ENCODE measurements at places on chromosomes 7 and 10.

GRCh38 chr7:151038951-151039849, 9.1 kb upstream of the ASIC3 start:
- peak; percentile 22 for DNase-seq

DNA sequence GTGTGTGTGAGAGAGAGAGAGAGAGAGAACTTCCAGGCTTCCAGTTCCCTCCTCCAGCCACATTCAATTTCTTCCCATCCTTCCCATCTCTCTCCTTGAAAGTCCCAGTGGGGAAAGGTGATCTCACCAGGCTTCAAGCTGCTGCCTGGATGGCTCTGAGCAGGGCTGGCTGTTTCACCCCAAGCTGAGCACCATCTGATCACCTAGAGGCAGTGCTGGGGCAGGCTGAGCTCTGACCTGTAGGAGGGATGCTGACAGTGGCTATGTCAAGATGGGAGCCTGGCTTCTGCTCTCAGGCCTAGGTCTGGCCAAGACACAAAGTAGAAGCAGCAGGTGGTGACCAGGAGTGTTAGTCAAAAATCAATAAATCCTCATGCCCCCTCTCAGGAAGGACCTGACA, 370.8 kb downstream of the PLXNA4 start:
- no peak for DNase-seq

GRCh38 chr7:55537458-55537990, 34.8 kb downstream of the VOPP1 start:
- DNase-seq, result no peak

GRCh38 chr10:5606321-5606720, 60.1 kb downstream of the ASB13 start:
- no peak for DNase-seq

DNA sequence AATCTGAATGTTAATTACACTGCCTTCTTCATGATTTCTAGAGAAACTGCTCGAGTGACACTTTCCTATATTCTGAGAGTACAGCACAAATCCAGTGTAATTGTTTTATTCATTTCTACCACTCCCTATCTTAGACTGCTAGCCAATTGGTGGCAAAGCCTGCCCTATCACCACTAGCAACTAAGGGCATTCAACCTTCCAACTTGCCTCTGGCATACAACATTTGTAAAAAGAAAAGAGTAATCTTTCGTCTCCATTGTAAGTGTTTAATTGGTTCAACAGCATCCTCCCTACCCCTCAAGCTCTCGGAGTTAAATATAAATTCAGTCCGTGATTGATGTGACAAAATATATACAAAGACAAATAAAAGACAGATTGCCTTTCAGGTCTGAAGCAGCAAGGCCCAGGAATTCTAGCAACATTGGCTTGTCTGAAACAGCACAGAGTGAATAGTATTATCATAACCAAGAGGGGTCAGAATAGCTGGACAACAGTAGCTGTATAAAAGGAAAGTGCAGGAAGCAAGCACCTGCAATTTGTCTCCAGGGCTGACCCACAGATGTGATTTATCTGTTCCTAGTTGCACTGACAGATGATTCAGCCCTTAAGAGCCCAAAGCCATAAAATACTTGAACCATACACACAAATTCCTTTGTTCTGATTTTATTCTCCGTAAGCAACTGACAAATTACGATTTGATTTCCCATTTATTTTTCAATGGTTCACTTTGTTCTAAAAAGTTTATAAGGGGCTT, 47.6 kb upstream of the ANKRD1 start:
- no peak for DNase-seq

DNA sequence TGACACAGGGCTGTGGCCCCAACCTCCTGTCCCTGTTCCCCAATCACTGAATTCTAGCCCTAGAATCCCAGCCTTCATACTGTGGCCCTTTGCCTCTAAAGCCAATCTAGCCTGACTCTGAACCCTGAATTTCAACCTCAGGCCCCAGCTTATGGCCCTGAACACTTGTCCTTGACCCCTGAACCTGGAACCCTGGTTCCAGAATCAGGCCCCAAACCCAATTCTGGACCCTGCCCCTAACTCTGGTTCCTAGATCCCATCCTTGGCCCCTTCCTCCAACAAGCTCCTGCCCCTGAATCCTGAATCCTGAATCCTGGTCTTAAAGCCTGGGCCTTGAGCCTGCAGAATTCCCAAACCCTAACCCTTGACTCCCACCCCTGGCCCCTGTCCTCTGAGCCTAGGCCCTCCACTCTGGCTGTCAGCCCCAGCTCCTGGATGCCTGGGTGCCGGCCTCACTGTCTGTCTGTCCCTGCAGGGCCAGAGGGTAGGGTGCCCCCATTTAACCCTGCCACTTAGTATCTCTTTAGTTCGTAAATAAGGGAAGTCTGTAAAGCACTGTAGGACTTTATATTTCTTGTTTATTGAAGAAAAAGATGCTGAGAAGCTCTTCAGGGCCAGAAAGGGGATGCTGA, 1.3 kb downstream of the INPP5A start:
- no peak for DNase-seq

GRCh38 chr10:104080762-104081161, 4.9 kb downstream of the COL17A1 start:
- peak; percentile 27 for DNase-seq

DNA sequence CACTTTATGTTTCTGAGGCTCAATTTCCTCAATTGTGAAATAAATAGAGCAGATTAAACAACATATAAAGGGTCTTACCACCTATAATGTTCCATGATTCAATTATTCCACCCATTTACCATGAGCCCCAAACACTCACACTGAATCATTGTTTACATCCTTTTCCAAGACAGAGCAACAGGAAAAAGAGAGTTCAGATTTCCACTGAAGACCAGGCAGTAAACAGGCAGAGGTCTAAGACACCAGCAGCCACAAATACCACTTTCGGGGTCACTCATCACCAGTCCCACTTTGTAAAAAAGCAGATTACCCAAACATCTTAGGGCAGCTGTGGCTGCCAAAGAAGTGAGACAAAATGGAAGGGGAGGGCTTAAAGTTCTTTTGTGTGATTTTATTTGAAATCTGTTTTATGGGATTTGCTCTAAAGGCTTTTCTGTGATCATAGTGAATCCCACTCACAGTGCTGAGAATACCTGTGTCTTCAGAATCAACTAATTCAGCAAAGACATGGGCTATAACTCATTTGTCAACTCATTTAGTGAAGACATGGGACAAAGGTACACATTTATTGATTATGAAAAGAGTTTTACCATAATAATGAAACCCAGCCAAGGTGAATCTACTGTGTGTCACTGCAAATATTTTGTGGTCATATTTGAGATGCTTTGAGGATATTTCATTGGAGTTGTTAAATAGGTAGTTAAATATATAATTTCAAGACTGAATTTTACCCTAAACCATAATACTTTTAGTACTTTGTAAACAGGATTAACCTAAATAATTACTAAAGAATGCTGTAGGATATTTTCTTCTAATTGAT, 24.8 kb upstream of the DLD start:
- no peak for DNase-seq

- no peak for DNase-seq
These were observed 27.1 kb upstream of the PTPRN2 start for GRCh38 chr7:158614700-158615099.

- DNase-seq, result no peak
These were observed 10.1 kb upstream of the ADAP1 start for GRCh38 chr7:964401-965231.

DNA sequence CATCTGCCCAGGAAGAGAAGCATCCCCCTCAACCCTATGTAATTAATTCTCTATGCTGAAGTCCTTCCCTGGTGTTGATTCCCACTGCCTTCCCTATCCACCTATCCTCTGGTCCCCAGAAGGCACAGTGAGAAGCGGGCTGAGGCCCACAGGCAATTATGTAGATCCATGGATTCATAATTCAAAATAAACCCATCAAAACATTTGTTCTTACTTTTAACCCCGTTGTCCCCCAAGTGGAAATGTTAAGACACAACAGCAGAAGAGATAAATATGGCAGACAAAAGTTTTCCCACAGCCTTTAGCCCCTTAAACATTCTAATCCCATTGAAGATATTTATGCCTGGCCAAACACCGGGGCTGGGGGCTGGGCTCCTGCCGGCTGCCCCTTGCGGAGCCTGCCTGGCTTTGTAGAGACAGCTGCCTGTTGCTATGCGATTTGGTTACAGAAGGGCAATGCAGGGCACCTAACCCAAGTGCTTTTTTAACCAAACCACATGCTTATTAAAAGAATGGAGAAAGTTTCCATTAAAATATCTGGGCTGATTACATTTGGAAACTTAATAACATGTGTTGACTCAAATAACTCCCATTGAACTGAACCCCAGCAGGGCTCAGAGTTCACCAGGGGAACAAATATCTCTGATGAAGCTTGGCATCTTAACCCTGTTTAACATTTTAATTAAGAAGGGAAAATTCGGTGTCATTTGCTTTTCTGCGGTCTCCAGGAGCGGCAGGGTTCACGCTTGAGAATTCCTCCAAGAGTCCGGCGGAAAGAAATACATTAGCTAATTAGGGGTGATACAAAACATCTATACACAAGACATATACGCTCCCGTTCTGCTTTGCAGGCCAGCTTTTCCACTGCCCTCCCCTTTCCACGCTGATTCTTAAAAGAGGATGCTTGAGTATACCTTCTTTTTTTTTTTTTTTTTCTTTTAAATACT, 110.8 kb upstream of the FGFR2 start:
- no peak for DNase-seq

GRCh38 chr7:28088032-28088431, 92.6 kb downstream of the JAZF1 start:
- DNase-seq, result no peak

- DNase-seq, result no peak
These were observed 2.6 kb upstream of the NEURL1 start for GRCh38 chr10:103490986-103491314.

- no peak for DNase-seq
These were observed 71.5 kb upstream of the SMNDC1 start for GRCh38 chr10:110376021-110376766.

DNA sequence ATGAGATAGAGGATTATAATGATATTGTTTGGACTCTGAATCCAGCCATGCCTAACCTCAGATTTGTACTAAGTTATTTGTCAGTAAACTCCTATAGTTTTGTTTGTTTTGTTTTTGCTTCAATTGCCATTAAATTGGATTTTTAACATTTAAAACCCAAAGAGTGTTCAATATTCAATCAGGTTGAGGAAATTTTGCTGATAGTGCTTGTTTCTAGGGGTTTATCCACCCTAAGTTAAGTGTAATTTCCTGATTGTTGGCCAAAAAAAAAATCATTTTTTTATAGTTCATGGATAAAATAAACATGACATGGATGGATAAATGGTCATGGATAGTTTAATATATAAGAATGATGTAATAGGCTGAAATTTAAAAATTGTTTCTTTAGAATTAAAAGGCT, 11.4 kb upstream of the BET1 start:
- no peak for DNase-seq

DNA sequence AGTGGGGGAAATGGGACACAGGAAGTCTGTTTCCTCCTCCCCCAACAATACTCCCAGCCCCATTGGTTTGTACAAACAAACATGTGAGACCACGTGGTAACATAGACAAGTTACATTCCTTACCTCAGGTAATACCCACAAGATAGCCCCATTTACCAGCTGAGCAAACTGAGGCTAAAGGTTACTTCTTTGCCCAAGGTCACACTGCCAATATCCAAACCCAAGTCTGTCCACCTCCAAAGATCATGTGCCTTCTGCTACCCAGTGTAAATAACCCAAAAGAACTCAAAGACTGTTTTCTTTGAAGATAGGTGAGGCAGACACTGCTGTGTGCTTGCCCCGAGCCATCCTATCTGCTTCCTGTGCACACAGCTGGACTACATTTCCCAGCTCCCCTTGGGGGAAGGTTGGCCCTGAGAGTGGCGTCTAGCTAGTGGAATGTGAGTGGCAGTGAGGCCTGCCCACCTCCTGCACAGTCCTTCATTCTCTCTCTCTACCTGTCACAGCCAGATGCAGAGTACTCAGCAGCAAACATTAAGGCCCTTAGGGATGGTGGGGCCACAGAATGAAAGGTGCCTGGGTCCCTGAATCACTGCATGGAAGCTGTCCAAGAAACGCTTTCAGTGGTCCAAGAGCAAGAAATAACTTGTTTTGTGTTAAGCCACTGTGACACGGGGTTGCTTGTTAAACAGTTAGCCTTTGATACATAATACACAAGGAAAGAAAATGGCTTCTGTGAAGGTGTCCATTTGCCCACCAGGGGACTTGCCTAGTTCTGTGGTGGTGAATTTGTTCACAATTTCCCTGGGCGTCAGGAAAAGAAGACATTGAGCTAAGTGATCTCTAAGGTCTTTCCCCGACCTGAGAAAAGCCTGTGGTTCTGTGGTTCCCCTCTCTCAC, 257.7 kb upstream of the NFE2L3 start:
- DNase-seq, result peak; percentile 20

DNA sequence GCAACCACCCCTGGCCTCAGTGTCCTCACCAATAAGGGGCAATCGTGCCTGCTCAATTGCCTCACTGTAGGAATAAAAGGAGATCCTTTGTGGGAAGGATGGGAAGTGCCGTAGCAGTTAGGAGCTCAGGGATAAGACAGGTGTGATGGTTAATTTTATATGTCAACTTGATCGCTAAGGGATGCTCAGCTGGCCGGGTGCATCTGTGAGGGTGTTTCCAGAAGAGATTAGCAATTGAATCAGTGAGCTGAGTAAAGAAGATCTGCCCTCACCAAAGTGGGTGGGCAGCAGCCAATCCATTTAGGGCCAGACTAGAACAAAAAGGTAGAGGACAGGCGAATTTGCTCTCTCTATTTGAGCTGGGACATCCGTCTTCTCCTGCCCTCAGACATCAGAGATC, 46.3 kb downstream of the BUB3 start:
- DNase-seq, result no peak

DNA sequence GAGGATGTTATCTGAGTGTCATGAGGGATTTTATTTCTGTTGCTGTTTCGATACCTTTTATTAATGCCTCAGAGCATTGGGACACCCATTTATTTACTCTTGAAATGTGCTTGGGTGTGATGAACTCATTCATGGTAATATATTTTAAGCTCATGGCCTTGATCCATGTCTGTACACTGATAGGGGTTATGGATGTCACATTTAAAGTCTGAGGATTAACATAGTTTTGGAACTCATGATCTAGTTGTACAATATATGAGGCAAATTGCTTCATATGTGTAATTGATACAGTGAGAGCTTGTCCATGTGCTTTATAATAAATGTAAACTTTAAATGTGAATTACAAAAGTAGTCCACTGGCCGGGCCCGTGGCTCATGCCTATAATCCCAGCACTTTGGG, 23.0 kb upstream of the ZRANB1 start:
- DNase-seq, result no peak

- DNase-seq, result no peak
These were observed 200.9 kb downstream of the GRM3 start for GRCh38 chr7:86844608-86845007.

GRCh38 chr10:71299071-71299785, 19.8 kb upstream of the SLC29A3 start:
- DNase-seq, result no peak

GRCh38 chr10:118471863-118472262, 123.6 kb downstream of the PRLHR start:
- no peak for DNase-seq

DNA sequence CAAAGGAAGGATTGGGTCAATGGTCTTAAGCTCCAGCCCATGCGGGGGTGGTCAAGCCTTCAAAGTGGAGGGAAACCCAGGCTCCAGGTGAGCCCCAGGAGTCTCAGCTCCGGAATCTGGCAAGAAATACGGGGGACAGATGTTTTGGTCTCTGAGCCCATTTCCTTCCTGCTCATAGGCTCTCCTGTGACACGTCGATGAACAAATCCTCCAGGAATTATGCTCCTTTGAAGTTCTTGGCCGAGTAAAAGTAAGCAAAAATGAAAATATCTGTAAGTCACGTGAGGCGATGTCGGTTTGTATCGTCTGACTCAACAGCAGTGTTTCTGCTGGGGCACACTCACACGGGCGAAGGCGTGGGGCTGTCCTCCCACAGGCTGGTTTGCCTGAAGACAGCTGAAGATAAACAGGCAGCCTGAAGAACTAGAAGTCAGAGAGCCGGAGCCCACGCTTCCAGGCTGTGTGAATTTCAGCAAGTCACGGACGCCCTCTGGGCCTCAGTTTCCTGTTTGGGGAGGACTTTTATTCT, 52.6 kb upstream of the SMNDC1 start:
- no peak for DNase-seq
